RKO (cell line): ENCODE measurements at places on chromosomes 1 and 21.

DNA sequence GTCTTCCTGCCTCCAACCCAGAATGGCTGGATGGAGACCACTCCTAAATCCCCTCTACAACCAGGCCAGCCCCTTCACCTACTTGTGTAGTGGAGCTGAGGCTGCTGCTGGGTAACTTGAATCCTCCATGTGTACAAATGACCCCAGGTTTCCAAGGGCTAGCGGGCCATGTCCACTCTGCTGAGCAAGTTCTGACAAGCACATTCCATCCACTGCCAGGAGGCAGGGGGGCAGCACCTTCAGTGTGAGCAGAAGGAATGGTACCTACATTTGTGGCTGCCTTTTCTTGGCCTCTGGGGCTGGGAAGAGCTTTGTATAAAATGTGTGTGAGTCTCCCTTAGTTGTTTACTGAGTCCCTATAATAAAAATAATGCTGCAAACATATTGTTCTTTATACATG, 14.5 kb downstream of the KIAA0040 start:
- DNase-seq = no peak

GRCh38 chr1:178275049-178275448, 181.1 kb downstream of the RASAL2 start:
- no peak for DNase-seq

GRCh38 chr1:42136466-42136865, 16.7 kb upstream of the GUCA2B start:
- no peak for DNase-seq

GRCh38 chr1:9705337-9706093, 54.0 kb downstream of the PIK3CD start:
- DNase-seq = no peak

DNA sequence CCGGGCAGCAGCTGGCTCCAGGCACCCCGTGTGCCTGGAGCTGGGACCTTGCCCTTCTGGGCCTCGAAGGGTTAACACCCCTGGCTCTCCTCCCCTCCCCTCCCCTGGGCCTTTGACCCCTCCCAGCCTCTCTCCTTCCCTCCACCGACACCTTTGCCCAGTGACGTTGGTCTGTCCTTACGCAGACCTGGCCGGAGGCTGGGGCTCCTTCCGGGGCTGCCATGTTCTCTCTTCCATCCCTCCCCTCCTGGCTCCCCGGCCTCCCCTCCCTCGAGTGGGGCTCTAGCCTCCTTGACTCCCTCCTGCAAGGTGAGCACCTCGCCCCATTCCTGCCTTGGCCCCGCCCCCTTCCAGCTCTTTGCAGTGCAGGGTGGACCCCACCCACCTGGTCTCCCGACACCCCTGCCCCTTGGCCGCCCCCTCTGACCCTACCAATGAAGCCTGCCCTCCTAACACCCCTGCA, at the start of gene TMEM82:
Gene TMEM82 (plus strand): TSS at position 161 of the 463 bp plus-strand sequence. CDS start 61 bp downstream, at position 222.
- DNase-seq = no peak

DNA sequence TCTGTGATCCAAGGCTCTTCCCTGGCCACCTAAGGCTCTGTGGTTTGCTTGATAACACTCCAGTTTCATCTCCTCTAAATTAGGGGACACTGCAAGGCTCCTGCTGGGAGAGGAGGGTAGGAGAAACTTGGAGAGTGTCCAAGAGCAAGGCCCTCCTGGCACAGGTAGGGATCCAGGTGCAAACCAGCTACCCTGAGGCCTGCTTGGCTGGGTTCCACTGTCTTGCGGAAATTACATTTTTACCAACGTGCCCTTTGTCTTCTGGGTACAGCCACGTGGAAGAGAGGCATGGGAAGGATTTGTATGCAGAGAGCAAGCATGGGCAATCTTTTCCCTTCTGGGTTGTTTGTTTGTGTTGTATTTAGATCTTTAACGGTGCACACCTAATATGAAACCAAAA, 132.5 kb downstream of the PRDM2 start:
- DNase-seq = no peak

GRCh38 chr1:75855010-75855409, 58.3 kb downstream of the MSH4 start:
- DNase-seq = no peak

GRCh38 chr1:93917302-93917701, 8.1 kb upstream of the GCLM start:
- DNase-seq = no peak

- no peak for DNase-seq
Measured at GRCh38 chr21:17682924-17683323, 70.2 kb upstream of the BTG3 start.

- DNase-seq = no peak
Measured at GRCh38 chr1:229479660-229480399, 28.3 kb downstream of the NUP133 start.

- DNase-seq = no peak
Measured at GRCh38 chr21:24436236-24436635, 1171.0 kb downstream of the MRPL39 start.

DNA sequence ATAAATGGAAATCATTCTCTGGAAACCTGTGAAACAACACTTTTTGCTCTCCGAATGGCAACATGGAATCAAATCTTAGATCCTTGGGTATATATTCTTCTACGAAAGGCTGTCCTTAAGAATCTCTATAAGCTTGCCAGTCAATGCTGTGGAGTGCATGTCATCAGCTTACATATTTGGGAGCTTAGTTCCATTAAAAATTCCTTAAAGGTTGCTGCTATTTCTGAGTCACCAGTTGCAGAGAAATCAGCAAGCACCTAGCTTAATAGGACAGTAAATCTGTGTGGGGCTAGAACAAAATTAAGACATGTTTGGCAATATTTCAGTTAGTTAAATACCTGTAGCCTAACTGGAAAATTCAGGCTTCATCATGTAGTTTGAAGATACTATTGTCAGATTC, 45.7 kb downstream of the PTGFR start:
- no peak for DNase-seq

DNA sequence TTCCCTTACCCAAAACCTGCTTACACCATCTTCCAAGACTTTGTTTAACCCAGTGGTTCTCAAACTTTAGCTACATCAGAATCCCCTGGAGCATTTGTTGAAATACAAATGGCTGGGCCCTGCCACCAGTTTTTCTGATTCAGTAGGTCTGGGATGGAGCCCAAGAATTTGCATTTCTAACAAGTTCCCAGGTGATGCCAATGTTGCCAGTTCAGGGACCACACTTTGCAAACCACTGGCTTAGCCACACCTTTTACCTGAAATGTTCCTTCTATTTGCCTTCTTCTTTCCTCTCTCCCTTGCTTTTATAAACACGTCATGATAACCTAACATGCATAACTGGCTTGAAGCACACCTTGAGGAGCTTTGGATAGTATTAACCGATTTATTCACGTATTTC, 16.1 kb upstream of the FCAMR start:
- DNase-seq = no peak

GRCh38 chr1:66271904-66272254, 262.1 kb upstream of the SGIP1 start:
- peak; percentile 65 for DNase-seq

DNA sequence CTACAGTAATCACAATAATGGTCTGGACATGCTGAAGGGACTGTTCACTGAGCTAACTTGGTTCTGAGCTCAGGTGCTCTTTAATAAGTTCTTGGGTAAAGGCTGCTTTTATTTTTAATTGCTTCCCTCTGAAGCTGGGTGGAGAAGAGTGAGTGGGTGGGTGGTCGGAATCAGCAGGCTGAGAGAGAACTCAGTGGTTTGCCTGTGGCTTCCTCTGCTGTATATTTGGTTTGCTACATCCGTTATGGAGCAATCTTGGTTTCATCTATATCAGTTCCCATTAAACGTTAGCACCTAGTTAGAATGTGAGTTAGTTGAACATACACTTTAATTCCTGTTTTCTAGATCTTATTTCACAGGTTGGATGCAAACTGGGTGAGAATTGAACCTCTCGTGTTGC, 23.3 kb downstream of the CNIH4 start:
- no peak for DNase-seq

- DNase-seq = no peak
Measured at GRCh38 chr1:230232371-230232771, 165.3 kb downstream of the GALNT2 start.

DNA sequence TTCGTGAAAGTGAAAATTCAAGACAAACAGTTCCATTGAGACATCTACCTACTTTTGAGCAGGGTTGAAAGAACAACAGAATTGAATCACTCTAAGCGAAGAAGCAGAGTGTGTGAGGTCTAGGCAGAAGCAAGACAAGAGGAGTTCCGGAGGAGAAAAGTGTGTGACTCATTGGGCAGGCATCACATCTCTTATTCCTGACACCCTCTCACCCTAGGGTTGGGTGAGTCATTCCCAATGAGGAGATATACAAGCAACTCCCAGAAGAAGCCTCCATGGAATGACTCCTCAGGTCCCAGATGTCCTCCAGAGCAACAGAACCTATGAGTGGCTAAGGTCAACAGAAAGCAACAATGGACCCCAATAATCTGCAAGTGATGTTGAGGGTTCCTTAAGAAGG, 138.1 kb downstream of the TPR start:
- DNase-seq = peak; percentile 57

- no peak for DNase-seq
Measured at GRCh38 chr1:44801491-44802305, 1.5 kb downstream of the PLK3 start.

DNA sequence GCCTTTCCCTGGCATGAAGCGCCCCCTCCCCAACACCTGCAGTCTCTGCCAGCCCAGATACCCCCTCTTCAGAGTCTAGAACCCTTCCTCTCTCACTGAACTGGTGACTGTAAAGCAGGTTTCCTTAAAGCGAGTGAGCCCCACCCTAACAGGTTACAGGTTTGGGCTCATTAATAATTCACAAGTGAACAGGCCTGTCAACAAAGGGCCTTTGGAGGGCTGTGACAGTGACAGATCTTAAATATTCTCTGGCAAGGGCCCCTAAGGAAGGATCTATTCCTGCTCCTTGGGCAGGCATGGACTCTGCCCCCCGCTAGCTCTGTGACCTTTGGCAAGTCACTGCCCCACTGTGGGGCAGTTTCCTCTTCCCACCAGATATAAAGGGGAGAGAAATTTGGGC, 5.6 kb upstream of the TTC39A start:
- no peak for DNase-seq

DNA sequence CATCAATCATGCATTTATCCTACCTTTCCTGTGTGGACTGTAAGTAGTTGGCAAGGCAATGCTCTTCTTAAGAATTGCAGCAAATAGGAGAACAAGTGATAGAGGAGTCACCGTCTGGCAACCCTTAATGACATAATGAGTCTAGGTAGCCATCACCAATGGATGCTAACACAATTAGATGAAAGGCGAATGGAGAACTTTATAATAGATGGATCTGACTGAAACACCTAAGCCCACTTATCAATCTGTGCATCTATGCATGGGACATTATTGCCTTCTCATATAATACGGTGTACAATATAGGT, 18.9 kb upstream of the CAPN8 start:
- no peak for DNase-seq

DNA sequence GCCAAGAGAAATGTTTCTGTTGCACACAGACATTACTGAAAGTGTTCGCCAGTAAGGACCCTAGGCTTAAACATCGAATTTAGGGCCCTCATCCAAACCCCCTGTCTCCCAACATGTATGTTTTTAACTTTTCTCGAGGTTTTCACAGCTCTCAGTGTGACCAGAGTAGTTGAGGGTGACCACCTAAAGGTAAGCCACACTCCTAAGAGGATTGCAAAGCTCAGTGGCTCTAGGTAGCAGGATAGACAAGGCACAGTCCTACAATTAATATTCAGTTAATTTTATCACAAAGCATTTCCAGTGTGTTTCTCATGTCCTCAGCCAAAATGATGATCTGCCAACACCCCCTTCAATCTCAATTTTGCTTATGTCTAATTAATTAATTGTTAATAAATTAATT, 695 bp upstream of the ALG14 start:
- no peak for DNase-seq

DNA sequence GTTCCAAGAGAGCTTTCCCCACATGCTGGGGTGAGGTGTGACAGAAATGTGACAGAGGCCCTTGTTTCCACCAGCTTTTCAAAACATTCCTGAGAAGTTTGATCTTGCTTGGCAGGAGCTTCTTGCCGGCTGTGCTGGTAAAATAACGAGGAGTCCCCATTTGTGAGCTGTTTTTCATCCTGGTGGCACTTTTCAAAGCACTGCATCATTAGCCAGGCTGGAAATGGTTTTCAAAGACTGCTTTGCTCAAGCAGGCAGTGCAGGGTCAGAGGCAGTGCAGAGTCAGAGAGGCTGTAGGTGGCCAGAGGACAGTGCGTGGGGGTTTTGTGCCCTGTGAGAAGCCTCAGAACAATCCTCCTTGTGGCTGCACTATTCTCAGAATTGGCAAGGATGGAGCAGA, 75.8 kb upstream of the KCNA3 start:
- DNase-seq = no peak

DNA sequence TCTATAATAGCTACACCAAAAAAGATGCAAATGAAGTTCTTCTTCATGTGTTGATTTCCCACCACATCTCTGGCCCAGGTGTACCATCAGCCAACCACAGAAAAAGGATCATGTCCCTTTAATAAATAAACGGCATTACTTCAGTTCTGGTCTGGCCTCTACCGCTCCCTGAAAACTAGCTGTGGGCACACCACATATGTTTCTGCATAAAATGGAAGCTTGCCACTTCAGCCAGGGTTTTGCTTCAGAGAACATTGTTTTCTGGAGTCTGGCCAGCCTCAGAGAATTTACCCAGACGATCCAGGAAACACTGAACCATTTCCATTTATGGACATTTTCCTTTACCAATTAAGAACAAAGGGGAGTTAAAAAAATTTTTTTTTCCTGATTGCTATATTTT, 5.8 kb upstream of the LAMC2 start:
- DNase-seq = no peak

DNA sequence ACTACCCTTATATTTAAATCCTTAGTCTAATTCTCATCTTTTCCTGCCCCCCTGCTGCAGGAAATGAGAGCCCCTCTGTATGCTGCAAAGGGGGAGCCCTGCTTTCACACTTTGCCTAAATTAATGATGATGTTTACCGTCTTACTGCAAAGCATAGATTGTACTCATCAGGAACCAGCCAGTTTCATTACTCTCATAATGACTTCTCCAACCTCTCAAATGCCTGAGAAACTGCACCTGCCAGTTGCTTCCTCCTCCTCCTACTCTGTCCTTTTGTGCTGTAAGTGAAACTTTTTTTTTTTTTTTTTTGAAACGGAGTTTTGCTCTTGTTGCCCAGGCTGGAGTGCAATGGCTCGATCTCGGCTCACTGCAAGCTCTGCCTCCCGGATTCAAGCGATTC, 101.7 kb downstream of the ADSS2 start:
- DNase-seq = no peak

DNA sequence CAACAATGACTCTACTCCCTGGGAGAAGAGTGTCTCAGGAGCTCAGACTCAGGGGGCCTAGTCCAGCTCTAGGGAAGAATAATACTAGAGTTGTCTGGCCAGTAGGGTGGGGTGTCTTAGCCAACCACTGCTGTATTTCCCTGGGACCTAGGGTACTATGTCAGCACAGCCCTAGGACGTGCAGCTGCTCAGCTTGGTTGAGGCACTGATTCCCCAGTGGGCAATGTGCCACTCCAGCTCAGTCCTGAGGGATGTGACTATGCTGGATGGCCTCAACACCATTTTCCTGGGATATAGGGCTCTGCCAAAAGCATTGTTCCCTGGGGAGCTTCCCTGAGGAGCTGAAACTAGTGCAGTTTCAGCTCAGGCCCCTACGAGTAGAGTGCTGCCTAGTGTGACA, 47.4 kb downstream of the TNN start:
- no peak for DNase-seq

- DNase-seq = no peak
Measured at GRCh38 chr1:183896466-183897048, 91.6 kb downstream of the RGL1 start.
